ENCODE measurements at places on chromosomes 6 and 20.
A peak's percentile ranks its signal among the peaks of the same experiment; 100 is the strongest.

- DNase-seq, result peak; percentile 70
Measured at GRCh38 chr20:63495741-63496595, 2.9 kb downstream of the EEF1A2 start.

DNA sequence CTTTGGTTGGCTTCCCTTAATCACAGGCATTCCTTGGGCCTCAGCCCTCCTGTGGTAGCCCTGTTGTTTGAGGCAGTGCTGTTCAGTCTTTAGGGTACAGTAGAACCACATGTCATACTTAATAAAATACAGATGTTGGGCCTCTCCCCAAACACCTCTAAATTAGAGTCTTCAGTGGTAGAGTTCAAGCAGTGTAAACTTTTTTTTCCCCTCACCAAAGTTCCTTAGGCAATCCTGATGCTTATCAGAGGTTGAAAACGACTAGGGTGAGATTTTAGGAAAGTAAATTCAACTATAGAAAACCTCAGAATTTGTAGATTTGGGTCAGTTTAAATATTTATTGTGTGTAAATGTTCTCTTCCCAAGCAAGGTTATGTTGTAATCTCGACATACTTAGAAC, 44.6 kb downstream of the BLTP3A start:
- DNase-seq, result no peak

DNA sequence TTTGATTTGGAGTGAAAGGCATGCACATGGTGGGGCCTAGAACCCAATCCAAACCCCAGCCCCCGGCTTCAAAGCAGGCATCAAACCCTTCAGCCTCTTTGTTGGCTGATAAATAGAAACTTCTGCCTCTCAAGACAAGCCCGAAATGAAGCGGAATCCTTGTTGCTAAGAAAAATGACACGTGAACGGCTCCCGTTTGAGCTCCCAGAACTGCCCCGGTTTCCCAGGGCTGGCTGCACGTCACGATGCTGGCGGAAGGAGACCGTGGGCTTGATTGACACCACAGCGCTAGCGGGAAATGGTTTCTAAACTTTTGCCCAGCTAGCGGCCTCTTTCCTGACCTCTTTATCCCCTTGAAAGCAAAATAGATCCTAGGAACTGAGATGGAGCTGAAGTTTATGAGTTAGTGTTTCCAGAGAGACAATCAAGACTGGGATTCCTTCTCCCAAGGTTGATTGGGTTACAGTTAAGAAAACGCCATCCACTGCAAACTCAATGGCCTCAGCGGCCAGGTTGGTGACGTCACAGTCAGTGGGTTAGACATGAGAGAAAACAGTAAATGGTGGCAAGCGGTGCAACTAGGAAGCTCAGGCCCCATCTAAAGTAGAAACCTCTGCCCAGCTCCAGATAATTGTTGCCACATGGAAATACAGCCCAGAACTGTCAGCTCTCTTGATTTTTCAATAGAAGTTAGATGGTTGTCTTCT, 117.0 kb downstream of the ANKRD60 start:
- DNase-seq, result no peak

DNA sequence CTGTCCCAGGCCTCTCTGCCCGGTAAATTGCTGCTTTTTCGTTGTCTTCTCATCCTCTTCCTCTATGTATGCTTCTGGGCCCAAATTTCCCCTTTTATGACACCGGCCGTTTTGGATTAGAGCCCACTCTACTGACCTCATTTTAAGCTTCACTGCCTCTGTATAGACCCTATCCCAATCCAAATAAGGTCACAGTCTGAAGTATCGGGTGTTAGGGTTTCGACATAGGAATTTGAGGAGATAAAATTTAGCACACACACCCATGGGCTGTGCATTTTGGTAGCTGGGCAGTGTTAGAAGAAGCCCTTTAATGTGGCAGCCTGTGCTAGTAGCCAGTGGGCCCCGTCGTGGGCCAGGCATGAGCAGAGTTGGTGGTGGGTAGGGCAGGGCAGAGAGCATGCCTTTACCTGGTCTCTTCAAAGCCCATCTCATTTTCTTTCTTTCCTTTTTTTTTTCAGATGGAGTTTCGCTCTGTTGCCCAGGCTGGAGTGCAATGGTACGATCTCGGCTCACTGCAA, 27.9 kb upstream of the EZR start:
- DNase-seq, result no peak

Measured in stimulated activated naive CD4-positive, alpha-beta T cell (primary cell).